ENCODE measurements at places on chromosomes 1 and 21. TPM values are rescaled to one million over a fixed set of nuclear protein-coding genes. Genes with fewer than 3 reads are reported as not detected.

The TNFAIP8L2 gene
- not detected for total RNA-seq

The BLZF1 gene
- 49.9 TPM for total RNA-seq

The VWA5B1 gene
- not detected for total RNA-seq

The OR10K1 gene
- total RNA-seq, result not detected

The C1QC gene
- not detected for total RNA-seq

The SHISA4 gene
- 18.0 TPM for total RNA-seq

Data from regular cardiac myocyte (primary cell).